GDM1 (cell line): ENCODE measurements at places on chromosomes 2 and 18.

- DNase-seq = no peak
Measured at GRCh38 chr2:9629222-9630116, 1.3 kb downstream of the YWHAQ start.

DNA sequence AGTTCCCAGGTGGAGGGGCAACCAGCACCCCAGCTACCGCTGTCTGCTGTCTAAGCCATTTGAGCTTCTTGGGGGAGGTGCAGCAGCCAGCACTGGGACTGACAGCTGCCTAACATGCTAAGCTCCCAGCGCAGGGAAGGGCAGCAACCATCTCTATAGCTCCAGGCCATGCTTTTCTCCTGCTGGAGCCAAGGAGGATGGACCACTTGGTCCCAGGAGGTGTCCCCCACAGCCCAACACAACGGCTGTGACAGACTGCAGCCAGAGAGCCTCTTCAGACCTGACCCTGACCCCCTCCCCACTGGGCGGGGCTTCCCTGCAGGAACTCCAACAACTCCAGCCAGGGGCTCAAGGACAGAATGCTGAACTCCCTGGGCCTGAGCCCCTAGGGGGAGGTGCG, 370.6 kb upstream of the REG3G start:
- no peak for DNase-seq

DNA sequence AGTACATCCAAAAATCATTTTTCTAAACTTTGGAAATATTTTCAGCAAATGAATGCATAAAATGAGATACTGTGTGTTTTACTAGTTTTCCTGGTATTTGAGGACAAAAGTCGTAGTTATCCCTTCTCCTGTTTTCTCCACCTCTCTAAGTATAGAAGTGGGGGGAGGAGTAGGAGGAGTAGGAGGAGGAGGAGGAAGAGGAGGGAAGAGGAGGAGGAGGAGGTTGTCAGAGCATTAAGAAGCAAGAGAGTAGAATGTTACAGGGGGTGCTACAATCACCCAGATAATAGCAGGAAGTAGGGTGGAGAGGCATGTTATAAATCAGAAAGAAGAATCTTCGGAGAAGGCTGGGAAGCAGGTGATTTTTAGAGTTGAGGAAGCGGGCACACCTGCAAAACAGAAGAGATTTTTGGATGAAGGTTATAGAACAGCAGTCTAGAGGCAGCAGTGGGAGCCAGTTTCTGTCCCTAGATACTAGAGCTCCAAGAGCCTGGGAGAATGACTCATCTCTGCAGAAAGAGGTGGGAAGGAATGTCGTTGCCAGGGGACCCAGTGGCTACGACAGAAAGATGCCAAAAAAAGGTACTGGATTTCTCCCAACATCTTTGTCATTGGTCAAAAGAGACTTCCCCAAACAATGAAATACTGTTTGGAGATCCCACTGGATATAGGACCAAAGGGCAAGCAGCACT, 44.2 kb upstream of the AQP4 start:
- no peak for DNase-seq

- no peak for DNase-seq
Measured at GRCh38 chr2:27077231-27077630, 1.2 kb upstream of the EMILIN1 start.

GRCh38 chr2:43540021-43540779, 55.6 kb downstream of the THADA start:
- DNase-seq = no peak
